ENCODE measurements at places on chromosomes 3 and 15.

DNA sequence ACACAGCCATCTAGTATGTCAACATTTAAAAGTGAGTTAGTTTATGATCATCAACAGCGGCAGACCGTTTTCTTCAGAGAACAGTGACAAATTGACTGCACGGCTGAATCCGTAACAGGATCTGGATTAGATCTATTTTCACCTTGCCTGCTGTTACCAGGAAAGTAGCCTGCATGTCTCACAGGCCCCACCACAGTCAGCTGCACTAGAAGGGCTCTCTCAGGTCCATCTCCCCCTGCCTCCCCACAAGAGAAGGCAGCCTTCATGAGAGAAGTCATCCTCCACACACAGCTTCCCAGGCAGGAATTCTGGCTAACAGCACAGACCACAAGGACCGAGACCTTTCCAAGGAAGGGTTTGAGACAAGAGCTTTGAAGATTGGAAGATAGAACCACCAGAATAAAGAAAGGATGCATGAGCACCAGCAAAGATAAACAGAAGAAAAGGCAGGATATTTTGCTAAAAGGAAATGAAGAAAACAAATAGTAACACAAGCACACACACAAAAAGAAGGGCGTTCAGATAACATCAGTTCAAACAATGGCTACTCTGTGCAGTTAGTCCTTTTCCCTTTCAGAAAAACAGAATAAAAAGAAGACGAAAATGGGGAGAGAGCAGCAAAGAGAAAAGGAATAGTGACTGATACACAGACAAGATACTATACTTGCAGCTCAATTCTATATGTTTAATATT lies 127.5 kb downstream of the SNRK start:
- no peak for DNase-seq

GRCh38 chr3:146160964-146161662 lies at the start of gene PLOD2:
Gene PLOD2, minus strand, starts transcription at chr3:146161184. Its CDS starts 195 bp downstream, at chr3:146160989.
- DNase-seq: peak; percentile 32

DNA sequence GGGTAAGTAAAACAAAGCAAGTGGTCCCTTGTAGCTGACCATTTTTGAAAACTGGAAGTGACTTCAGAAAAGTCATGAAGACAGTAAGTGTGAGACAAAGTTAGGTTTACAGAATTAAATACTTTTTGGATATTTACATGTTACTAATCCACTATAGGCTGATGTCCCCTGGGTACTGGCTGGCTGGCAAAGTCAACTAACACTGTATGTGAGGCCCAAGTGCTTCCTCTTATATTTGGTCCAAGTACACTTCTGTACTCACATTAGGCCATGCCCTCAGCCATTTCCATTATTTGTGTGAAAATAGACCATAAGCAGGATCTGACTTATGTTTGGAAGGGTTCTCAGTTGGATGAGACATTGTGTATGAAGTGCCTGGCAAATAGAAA lies 5.5 kb upstream of the LEKR1 start:
- DNase-seq: no peak

- peak; percentile 33 for DNase-seq
These were observed 2.1 kb upstream of the OXSR1 start for GRCh38 chr3:38163117-38163840.

- DNase-seq: no peak
These were observed 106.8 kb downstream of the ARRDC4 start for GRCh38 chr15:98067339-98067738.

- no peak for DNase-seq
These were observed 748.3 kb upstream of the NECTIN3 start for GRCh38 chr3:110323349-110323748.

DNA sequence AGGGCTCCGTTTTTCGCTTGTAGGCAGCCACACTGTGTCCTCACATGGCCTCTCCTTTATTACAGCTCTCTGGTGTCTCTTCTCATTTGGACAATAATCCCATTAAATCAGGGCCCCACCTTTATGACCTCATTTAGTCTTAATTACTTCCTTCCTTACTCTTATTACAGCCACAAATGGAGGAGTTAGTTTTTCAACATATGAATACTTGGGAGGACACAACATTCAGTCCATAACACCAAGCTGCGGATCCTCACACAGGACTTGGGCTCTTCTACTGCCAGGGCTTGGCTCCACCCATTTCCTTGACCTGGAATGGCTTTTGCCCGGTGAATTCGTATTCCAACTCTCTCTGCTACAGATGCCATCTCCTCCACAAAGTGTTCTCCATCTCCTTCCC lies 74.3 kb upstream of the SLC7A14 start:
- DNase-seq: no peak

DNA sequence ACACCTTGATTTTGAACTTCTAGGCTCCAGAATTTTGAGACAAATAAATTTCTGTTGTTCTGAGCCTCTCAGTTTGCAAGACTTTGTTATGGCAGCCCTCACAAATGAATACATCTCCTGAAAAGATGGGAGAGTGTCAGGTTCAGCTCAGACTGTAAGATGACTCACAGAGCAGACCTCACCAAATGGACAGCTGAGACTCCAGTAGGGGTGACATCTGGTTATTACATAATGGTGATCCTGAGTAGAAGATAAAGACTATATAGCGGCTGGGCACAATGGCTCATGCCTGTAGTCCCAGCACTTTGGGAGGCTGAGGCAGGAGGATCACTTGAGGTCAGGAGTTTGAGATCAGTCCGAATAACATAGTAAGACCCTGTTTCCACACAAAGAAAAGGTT lies 26.2 kb upstream of the MTMR14 start:
- no peak for DNase-seq

- no peak for DNase-seq
These were observed 55.6 kb downstream of the PLXNA1 start for GRCh38 chr3:127038466-127038865.

DNA sequence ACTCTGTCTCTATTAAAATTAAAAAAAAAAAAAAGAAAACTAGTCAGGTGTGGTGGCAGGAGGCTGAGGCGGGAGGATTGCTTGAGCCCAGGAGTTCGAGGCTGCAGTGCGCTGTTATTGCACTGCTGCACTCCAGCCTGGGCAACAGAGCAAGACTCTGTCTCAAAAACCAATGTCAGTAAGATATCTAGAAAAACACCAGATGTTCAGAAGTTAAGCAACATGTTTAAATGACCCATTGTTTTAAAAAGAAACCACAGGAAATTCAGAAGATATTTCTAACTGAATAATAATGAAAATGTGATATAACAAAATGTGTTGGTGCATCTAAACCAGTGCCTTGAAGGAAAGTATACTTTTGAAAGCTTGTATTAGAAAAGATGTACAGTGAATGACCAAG lies 203.4 kb upstream of the CGNL1 start:
- DNase-seq: no peak

GRCh38 chr3:123499322-123499721 lies 50.4 kb upstream of the ADCY5 start:
- DNase-seq: no peak

DNA sequence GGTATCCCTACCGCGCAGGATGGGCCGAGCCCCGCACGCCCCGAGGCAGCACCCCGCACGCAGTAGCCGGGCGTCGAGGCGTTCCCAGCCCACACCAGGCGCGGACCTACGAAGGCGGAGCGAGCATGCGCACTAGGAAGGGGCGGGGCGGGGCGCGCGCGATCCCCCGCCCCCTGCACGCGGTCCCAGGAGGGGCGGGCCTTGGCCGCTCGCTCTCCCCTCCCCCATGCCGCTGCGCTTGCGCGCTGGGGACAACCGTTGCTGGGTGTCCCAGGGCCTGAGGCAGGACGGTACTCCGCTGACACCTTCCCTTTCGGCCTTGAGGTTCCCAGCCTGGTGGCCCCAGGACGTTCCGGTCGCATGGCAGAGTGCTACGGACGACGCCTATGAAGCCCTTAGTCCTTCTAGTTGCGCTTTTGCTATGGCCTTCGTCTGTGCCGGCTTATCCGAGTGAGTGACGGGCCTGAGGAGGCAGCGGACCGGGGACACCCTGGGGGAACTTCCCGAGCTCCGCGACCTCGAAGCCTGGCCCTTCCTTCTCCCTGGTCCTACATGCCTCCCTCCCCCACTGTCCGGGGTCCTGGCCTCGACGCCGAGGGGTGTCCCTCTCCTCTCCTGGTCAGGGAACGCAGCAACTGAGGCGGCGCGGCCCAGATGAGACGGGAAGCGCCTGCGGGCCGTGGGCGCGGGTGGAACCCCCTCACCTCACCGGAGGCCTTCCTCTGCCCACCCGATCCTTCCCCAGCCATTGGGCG lies at the start of gene SPESP1:
Gene SPESP1, plus strand, starts transcription at position 258 of the 755 bp plus-strand sequence. Its CDS starts 129 bp downstream, at position 387.
- peak; percentile 60 for DNase-seq

DNA sequence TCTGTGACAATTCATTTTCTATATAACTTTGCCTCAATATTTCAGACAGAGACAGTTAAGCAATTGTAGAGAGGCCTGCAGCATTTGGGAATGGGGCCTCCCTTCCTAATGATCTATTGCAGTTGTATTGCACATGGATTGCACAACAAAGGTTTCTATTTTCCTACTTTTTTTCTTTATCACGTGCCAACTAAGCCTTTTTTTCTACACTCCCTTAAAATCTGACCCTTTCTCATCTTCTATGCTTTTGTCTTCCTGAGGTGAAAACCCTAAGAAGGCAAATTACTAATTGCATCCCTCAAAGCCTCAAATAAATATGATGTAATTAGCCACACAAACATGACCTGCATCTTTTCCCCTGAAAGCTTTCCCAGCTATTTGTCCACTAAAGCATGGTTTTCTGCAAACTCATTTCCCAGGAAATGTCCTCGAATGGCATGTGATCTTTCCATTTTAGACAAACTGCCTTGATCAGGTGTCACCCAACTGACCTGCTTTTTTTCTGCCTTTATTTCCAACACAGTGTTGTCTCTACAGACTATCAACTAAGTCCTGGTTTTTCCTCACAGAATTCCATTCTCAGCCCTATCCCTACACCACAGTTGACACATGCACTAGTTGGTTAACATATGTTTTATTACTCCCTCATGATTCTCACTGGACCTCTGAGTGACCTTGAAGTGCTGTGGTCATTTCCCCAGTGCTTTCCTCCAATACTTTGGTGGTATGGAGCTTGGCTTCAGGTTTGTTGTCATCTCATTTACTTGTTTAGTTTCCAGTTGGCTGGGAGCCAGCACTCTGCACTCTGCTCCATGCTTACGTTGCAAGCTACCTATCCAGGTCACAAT lies 31.9 kb upstream of the TSC22D2 start:
- no peak for DNase-seq

DNA sequence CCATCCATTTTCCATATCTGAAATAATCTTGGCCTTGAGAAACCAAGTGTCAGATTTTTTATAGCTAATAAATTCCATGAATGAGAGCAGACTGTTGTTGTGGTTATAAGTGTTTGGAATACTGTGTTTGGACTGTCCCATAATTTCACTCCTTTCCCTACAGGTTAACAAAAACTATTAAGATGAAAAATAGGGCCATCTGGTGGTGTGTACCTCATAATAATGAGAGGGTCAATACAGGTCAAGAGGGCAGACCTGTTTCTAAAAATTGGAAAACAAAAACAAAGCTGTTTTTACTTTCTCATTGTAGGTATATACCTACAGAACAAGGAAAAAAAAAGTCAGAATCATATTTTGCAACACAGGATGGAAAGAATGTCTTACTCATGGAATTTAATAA lies 553.8 kb upstream of the SGO1 start:
- DNase-seq: no peak

GRCh38 chr15:51668446-51668845 lies 12.9 kb upstream of the SCG3 start:
- no peak for DNase-seq

DNA sequence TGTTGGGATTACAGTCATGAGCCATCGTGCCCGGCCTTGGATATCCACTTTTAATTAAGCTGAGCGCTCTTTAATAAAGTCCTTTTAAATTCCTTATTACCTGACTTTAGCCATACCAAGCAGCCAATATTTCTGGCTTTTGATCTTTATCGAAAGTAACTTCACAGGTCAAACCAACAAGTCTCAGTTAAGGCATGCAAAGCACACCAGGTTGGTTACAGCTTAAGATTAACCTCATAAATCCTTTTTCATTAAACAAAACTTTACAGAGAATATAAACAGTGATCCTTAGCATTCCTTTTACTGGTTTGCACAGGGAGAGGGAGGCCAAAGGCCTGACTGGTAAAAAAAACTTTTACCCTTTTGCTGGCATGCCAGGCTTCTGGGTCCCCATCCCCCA lies 17.7 kb downstream of the ZNF662 start:
- no peak for DNase-seq

DNA sequence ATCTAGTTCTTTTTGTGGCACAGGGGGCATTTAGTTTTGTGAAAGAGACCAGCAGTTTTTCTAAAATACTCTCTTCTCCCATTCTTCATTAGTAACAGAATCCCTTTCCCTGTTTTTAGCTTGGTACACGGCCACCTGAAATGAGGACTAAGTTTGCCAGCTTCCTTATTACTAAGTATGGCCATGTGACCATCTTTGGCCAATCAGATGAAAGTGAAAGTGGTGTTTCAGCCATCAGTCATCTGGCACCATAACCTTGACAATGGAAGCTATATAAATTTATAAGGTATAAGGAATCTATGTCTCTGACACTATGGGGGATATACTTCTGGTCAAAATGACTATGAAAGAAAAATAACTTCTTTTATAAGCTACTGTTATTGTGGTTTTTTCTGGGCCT lies 570.4 kb downstream of the AGBL1 start:
- DNase-seq: peak; percentile 20

- no peak for DNase-seq
These were observed 28.0 kb downstream of the SPATA12 start for GRCh38 chr3:57088503-57088902.

DNA sequence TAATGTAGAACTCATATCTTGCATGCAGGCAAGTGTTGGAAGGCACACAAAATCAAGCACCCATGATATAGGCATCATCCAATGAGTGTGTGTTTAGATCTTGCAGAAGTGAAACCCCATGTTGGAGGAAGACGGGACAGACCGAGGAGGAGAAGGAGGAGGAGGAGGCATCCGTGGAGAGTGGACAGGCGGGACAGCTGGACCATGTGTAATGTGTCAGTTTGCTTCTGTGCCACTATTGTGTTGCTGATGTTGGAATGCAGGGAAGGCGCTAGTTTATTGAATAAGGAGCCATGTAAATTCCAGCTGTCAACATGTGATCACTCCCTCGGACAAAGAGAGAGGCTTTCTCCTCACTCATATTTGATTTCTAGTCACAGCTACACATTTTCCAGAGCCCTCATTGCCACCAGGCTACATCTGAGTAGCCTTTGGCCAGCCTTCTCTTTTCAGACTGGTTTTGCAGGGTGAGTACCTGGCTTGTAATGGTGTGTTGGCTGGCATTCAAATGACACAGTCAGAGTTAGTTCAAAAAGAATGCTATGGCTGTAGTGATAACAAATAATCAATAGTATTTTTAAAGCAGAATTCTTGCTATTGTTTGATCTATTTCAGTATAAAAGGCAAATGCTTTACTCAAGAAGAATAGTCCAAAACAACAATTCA lies 1037.6 kb upstream of the NR2F2 start:
- DNase-seq: no peak

DNA sequence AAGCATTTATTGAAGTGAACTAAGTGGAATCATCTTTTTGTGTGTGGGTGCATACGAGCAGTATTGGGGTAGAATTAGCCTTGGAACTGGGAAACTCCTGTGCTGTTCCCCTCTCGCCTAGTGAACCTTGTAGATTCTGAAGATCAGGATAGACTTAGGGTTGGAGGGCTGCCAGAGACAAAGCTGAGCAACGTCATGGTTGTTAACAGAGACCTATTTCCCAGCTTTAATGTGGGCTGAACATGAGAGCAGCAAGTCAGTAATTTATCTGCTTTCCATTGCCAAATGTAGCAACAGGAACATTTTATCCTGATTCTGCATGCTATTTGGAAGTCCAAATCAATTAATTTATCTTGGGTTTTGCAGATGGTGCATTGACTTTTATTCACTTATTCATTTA lies 246.6 kb downstream of the IL20RB start:
- no peak for DNase-seq

Data from activated CD4-positive, alpha-beta memory T cell treated with anti-CD3 and anti-CD28 coated beads for 36 hours (primary cell).